ENCODE measurements at places on chromosomes 4 and X.
A peak's percentile ranks its signal among the peaks of the same experiment; 100 is the strongest.

- DNase-seq, result no peak
Measured at GRCh38 chr4:94924566-94924965, 166.8 kb downstream of the BMPR1B start.

GRCh38 chr4:162403932-162404331 is 240.1 kb upstream of the FSTL5 start:
- DNase-seq, result no peak

- no peak for DNase-seq
Measured at GRCh38 chrX:39969099-39969818, 128.5 kb downstream of the BCOR start.

- no peak for DNase-seq
Measured at GRCh38 chrX:17292111-17292527, 82.9 kb upstream of the NHS start.

DNA sequence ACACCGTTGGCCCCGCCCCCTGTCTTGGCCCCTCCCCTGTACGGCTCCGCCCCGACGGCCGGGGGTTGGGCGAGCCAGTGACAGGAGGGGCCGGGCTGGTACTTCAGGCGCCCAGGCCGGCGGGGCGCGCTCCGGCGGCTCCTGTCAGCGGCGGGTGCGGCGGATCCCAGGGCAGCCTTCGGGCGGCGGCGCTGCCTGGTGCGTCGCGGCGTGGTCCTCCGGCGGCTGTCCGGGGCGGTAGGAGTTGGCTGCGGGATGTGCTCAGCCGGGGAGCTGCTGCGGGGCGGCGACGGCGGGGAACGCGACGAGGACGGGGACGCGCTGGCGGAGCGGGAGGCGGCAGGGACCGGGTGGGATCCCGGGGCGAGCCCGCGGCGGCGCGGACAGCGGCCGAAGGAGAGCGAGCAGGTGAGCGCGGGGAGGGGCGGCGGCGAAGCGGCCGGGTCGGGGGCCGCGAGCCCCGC is at the start of gene FAM241A:
Gene FAM241A (plus strand): TSS at position 129 of the 464 bp plus-strand sequence. CDS start 127 bp downstream, at position 256.
- peak; percentile 82 for DNase-seq

GRCh38 chrX:30887288-30887687 is 1.8 kb downstream of the TAB3 start:
- no peak for DNase-seq

- no peak for DNase-seq
Measured at GRCh38 chr4:119206178-119206577, 6.3 kb upstream of the USP53 start.

GRCh38 chr4:133320576-133321170 is 171.6 kb downstream of the PCDH10 start:
- no peak for DNase-seq

- DNase-seq, result no peak
Measured at GRCh38 chr4:8495803-8496202, 55.2 kb downstream of the TRMT44 start.

DNA sequence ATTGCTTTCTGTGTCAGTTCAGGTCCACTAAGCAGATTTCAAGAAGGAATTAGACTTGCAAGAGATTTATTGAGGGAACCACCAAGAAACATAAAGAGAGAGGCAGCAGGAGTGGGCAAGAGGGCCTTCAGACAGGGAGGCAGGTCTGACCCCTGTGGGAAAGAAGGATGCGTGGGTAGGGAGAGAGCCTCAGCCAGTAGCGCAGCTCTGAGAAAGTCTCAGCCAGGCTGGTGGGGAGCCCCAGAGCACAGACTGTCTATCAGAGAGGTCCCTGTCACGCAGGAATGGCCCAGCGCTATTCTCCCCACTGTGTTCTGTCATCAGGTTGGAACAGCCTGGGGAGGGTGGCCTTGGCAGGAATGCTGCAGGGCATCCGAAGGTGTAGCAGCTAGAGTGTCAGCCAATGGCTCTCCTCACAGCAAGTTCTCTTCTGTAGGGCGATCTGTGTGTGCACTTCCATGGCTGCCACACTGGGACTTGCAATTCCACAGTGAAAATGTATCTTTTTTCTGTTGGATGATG is 48.0 kb downstream of the OTC start:
- no peak for DNase-seq

DNA sequence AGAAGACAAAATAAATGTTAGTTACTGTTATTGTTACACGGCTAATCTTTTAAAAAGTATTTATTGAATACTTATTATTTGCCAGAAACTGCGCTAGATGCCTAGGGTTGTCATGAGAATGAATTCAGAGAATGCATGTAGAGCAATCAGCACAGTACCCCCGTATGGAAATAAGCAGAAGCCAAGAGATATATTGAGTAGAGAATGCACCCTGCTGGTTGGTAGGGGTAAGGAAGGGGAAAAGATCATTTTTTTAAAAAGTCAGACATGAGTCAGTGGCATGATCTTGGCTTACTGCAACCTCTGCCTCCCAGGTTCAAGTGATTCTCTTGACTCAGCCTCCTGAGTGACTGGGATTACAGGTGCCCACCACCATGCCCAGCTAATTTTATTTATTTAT is 13.1 kb upstream of the DRP2 start:
- DNase-seq, result no peak

DNA sequence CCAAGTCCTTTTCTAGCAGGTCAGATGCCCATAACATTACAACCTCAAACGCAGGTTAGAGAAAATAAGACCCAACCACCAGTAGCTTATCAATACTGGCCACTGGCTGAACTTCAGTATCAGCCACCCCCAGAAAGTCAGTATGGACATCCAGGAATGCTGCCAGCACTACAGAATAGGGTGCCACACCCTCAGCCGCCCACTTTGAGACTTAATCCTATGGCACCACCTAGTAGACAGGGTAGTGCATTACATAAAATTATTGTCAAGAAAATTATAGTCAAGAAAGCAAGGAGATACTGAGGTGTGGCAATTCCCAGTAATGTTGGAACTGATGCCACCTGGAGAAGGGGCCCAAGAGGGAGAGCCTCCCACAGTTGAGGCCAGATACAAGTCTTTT is 19.9 kb upstream of the TRIM61 start:
- DNase-seq, result no peak

GRCh38 chrX:115583496-115584004 is 22.6 kb downstream of the PLS3 start:
- DNase-seq, result no peak

DNA sequence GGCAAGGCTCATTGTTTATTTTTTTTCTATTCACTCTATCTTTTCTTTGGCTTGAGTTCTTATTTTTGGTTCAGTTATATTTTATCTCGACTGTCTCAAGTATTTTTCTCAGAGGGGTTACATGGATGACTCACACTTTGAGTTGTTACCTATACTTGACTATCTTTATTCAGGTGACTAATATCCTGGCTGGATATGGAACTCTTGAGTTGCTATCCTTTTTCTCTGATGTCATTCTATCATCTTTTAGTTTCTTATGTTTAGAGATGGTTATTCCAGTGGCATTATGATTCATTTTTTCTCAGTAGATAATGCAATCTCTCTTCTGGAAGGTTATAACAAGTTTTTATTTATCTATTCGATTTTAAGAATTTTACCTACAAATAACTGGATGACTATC is 117.9 kb downstream of the COX18 start:
- no peak for DNase-seq

DNA sequence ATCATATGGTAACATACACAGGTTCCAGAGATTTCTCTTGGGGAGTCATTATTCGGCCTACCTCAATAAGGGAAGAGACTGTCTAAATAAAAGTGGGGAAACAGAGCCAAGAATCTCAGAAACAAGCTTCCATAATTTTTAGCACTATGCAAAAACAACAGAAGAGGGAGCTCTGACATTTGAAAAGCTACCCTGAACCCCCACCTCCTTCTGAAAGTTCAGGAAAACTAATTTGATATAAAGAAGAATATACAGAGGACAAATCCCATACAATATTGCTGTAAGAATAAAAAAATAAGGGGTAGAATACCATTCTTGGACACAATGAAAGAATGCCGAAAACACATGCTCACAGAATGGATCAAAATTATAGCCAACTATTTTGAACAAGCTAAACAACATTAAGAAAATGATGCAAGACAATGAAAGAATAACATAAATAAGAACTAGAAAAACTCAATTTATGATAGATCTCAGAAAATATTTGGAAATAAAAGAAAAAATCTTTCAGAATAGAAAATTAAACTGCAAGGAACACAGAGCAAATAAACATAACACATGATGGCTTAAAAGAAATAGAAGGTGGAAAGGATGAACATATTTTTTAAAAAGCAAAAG is 14.4 kb upstream of the ZNF41 start:
- no peak for DNase-seq

DNA sequence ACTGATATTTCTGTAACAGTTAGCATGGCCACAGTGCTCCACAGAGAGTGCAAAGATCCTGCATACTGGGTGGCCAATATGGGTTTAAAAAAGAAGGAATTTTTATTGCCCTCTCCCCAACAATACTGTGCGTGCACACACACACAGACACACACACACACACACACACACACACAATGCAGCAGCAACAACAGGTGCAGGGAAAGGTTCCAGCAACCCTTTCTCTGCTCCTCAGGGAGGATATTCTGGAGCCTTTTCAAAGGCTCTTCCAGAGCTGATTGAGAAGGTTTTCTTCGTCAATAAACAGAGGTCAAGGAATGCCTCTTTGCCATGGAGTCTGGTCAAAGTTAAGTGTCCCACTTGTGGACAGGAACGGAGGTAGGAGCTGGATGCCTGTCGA is 84.8 kb upstream of the ZFP42 start:
- DNase-seq, result no peak

- DNase-seq, result no peak
Measured at GRCh38 chr4:162265802-162266201, 102.0 kb upstream of the FSTL5 start.

- no peak for DNase-seq
Measured at GRCh38 chr4:91267543-91267942, 1036.2 kb upstream of the GRID2 start.

DNA sequence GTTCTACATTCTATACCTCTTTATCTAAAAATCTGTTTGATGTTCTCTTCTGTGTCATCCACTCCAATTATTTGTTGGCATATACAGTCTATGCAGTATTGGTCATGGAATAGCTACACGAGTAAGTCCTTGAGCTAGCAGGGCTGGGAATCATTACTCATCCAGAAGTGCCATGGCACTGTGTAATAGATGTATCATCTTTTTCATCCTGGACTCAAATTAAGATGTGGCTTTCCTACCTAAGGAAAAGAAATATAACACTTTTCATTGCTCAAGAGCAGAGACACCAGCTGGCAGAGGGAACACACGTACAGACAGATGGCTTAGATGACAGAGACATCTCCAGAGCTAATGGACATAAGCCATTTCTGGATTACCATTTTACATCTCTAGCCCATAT is 159.8 kb downstream of the FAM13A start:
- DNase-seq, result no peak

GRCh38 chrX:154800478-154801210 is 4.6 kb downstream of the MPP1 start:
- no peak for DNase-seq

GRCh38 chr4:115575851-115576250 is 462.4 kb upstream of the NDST4 start:
- no peak for DNase-seq

DNA sequence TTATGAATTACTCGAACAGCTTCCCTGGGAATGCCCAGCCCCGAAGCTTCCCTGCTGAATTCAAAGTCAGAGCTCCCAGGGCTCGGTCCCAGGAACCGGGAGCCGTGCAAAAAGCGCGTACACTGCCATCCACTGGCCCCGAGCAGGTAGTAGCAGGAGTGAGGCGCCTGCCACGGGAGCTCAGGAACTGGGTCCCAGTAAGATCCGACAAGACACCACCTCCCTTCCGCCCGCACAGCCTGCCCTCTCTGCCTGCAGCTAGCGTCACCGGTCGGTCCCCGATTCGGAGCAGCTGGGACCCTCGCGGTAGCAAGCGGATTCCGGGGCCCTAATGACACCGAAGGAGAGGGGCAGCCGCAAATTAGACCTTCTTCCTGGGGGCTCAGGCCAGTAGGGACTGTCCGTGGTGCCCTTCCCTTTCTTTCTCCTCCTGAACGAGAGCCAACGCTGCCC is 1.2 kb downstream of the CORIN start:
- DNase-seq, result peak; percentile 22

- no peak for DNase-seq
Measured at GRCh38 chrX:54745676-54746075, 52.4 kb downstream of the ITIH6 start.

DNA sequence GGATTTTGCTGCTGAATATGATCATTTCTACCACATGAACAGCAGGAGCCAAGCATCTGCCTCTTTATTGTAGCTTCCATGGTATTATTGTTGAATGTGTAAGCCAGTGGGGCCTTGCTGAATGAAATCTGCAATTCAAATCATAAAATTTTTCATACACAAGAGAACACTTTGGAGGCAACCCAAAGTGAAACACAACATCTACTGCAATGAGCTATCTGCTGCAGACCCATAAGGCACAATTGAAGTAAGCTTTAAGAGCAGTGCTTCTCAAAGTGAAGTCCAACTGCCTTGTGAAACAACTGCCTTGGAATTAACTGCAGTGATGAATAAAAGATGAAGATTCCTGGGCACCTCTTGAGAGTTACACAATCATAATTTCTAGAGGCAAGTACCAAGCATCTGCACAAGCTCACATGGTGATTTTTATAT is 626.3 kb upstream of the INTU start:
- DNase-seq, result no peak

DNA sequence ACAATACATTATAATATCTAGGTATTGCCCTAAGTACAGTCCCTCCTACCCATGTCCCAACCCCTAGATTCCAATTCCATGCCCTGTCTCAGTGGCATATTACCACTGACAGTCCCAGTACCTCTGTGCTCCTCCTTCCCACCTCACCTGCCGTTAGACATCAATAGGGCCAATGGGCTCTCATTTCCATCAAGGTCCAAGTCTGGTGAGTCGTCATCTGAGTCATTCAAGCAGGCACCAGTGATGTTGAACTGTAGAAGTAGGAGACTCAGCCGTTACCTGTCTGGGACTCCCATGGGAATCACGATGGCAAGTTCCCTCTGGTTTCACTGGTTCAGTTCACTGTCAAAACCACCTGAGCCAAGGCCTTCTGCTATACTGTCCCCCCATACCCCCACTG is 51.7 kb downstream of the PHF8 start:
- no peak for DNase-seq

- DNase-seq, result no peak
Measured at GRCh38 chr4:85967872-85968271, 392.0 kb downstream of the MAPK10 start.

DNA sequence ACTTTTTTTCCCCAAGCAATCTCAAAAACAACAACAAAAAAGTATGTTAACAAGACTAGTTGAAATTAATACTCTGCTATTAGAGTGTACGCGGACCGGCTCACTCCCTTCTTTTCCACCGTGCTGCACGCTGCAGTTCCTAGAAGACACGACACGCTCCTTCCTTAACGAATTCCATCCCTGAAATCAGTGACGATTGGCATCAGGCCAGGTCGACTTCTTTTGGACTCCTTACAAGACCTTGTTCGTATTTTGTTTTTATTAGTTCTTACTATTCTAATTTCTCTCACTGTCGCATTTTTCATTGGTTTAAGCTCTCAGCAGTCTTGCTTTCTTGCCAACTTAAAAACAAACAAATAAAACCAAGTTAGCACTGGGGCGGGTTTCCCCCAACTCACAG is 175.8 kb upstream of the PITX2 start:
- DNase-seq, result no peak

Data from stimulated activated naive CD4-positive, alpha-beta T cell treated with Interleukin-2 at 50 U/mL for 16 hours (primary cell).